Activated CD4-positive, alpha-beta T cell treated with anti-CD3 and anti-CD28 coated beads for 36 hours (primary cell): ENCODE measurements at places on chromosomes 2 and 18. TPM values are rescaled to one million over a fixed set of nuclear protein-coding genes. Genes with fewer than 3 reads are reported as not detected.

Gene DQX1
- total RNA-seq, result 0.40 TPM

GRCh38 chr2:222174450-222174849 is 124.3 kb downstream of the PAX3 start:
- no peak for DNase-seq

GRCh38 chr2:27922842-27923241 is 32.3 kb downstream of the BABAM2 start:
- DNase-seq, result no peak

Gene ADGRF3
- 4.1 TPM for total RNA-seq

- DNase-seq, result no peak
Observed at GRCh38 chr2:128591022-128591860, 272.6 kb upstream of the HS6ST1 start.

Gene LRRC30
- total RNA-seq, result not detected

Gene METTL4
- 22.0 TPM for total RNA-seq

- DNase-seq, result no peak
Observed at GRCh38 chr2:121288454-121289231, 3.6 kb upstream of the TFCP2L1 start.

Gene GPC1
- 1.7 TPM for total RNA-seq

GRCh38 chr2:202267495-202267894 is 1.9 kb downstream of the NOP58 start:
- DNase-seq, result no peak

GRCh38 chr18:3429121-3429520 is 20.9 kb upstream of the TGIF1 start:
- no peak for DNase-seq

- no peak for DNase-seq
Observed at GRCh38 chr2:89784960-89785359, 1093.5 kb downstream of the RPIA start.

- no peak for DNase-seq
Observed at GRCh38 chr2:43998263-43998662, 2.5 kb upstream of the LRPPRC start.

GRCh38 chr2:160252278-160252887 is 52.3 kb upstream of the ITGB6 start:
- no peak for DNase-seq

Gene ARMC9
- total RNA-seq, result 2.3 TPM

DNA sequence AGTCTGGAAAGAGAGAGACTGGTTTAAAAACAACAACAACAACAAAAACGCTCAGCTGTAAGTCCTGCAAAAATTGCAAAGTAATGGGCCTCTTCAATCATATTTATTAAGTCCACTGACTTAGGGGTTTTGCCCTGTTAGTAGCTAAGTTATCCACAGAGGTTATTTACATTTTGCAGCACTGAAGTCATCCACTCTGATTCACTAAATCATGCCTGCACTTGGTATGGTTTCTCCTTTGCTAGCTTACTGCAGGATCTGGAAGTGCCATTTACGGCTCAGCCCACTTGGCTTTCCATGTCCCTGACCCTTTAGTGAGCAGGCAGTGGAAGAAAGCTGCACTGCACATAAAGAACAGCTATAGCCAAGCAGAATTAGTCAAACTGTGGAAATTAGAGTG is 484.4 kb downstream of the NRXN1 start:
- DNase-seq, result no peak

Gene RAB6D
- not detected for total RNA-seq

- no peak for DNase-seq
Observed at GRCh38 chr2:1910021-1910420, 165.7 kb upstream of the PXDN start.

GRCh38 chr2:27885661-27886060 is 4.5 kb downstream of the RBKS start:
- DNase-seq, result no peak

Gene UBE2F
- total RNA-seq, result 75.5 TPM

Gene PFN4
- total RNA-seq, result 0.30 TPM

Gene LOXL3
- 0.86 TPM for total RNA-seq

Gene TTN
- total RNA-seq, result 1.6 TPM

Gene CNGA3
- not detected for total RNA-seq

Gene MYOM1
- total RNA-seq, result 0.89 TPM

Gene ABCG8
- total RNA-seq, result not detected
